Cardiac fibroblast (primary cell): ENCODE measurements at places on chromosomes 2 and 18.
A peak's percentile ranks its signal among the peaks of the same experiment; 100 is the strongest.

GRCh38 chr2:100427627-100428258 is 10.3 kb upstream of the CHST10 start:
- DNase-seq: peak; percentile 55

DNA sequence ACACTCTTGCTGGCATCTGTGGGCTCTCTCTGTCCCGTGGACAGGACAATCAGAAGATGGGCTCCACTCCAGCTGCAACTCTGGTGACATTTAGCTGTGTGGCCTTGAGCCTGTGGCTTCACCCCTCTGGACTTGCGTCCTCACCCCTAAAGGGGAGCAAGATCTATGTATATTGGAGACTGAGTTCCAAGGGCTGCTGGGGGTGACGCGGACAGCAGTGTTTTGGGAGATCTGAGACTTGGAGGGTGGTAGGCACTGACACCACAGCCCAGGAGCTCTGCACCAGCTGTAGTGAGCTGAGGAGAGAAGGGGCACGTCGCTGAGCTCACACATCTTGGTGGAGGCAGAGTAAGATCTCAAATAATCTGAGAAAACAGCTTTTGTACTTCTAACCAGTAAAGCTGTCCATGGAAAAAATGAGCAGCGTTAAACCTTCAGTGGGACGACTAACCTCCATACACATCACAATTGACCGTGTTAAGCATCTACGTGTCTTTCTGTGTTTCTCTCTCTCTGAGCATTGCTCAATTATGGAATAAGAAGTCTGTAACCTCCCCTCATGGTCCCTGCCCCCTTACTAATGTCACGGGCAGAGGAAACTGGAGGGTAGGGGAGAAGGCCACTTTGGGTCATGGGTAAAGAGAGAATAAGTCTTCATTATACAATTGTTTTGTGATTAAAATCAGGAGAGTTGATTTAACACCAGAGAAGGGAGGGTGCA is 85.8 kb downstream of the SH3RF3 start:
- no peak for DNase-seq

GRCh38 chr2:68835621-68836020 is 35.6 kb downstream of the BMP10 start:
- no peak for DNase-seq

DNA sequence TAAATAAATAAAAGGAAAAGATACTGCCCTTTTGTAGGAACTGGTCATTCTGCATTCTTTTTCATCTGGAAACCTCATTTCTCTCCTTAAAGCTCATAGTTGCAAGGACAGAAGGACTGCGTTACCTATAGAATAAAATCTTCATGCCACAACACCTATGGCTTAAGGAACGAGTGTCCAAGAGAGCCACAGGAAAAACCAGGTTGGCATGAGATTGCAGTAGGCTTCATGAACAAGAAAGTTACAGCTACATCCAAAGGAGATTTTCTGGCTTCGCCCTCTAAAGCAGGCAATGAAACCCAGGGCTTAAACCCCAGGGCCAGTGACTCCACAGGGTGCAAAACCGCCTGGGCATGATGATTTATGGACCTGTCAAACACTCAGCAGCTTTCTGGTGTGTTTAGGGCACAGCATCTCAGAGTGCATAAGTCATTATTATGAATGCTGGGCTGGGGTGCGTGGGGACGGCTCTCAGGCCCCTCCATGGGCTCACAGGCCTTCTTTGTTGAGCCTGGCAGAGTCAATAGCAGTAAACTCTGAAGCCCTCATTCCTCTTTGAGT is 30.7 kb upstream of the PIEZO2 start:
- no peak for DNase-seq

GRCh38 chr2:138430181-138430580 is 71.4 kb upstream of the SPOPL start:
- no peak for DNase-seq

- DNase-seq: no peak
Observed at GRCh38 chr2:11500702-11501303, 33.0 kb upstream of the GREB1 start.

DNA sequence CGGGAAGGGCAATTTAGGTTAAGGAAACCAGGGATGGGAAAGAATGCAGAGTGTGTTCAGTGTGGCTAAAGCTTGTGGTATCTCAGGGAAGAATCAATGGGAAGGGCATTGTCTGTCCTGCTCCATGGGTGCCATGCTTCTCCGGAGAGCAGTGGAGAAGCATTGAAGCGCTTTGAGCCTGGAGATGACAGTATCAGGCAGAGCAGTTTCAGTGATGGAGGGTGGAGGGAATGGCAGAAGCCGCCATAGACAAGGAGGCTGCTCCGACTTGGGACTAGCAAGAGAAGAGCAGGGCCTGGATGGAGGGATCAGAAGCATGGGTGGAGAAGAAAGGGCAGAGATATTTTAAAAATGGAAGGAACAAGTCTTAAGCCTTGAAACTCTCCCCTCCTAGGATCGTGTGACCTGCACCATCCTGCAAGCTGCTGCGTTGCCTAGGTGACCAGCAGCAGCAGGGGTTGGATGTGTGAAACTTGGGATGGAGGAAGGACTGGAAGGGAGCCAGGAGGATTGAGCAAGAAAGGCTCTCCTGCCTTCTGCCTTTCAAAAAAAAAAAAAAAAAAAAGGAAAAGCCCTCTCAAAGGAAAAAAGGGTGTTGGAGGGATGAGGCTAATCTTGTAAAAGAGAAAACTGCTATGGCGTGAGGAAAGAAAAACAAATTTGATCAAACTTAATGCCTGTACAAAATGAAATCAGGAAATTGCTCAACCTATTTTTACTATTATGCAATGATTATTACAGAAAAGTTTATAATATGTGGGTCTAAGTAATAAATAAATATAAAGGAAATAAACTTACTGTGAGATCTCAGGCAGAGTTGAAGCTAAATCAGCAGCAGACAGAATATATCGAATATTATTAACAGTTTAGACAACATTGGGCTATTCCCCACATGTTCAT is 493.8 kb upstream of the NRP2 start:
- DNase-seq: peak; percentile 98

- DNase-seq: peak; percentile 64
Observed at GRCh38 chr2:197191177-197191939, 119.2 kb downstream of the ANKRD44 start.

DNA sequence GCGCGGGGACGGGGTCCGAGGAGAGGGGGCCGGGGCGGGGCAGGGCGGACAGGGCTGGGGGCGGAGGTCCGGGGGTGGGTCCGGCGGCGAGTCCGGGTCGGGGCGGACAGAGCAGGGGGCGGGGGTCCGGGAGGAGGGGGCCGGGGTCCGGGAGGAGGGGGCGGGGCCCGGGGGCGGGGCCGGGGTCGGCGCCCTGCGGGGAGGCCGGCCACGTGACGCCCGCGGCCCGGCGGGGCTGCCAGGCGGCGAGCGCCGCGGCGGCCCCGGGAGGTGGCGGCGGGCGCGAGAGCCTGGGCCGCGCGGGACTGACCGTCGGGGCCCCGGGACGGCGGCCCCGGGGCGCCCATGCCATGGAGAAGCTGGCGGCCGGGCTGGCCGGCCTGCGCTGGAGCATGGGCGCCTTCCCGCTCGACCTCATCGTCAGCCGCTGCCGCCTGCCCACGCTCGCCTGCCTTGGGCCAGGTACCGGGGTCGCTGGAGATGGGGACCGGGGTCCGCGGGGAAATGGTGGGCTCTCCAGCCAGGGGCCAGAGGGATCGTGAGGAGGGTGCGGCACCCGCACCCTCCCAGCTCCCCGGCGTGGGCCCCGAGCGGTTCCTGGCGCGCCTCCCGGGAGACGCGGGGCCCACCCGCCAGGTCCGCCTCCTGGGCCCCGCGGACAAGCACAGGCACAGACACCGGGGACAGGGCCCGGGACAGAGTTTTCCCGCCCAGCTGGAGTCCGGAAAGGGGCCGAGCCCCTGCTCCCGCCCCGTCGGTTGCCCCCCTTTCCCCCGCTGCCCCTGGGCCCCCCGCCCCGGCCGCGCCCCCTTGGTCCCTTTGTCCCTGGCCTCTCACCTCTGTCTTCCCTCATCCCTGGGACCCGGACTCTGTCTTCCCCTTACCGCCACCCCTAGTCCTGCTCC is at the start of gene GAREM2:
Gene GAREM2, plus strand, starts transcription at position 218 of the 905 bp plus-strand sequence. Its CDS starts 133 bp downstream, at position 351.
- no peak for DNase-seq

GRCh38 chr2:67018301-67018700 is 378.8 kb upstream of the ETAA1 start:
- no peak for DNase-seq

DNA sequence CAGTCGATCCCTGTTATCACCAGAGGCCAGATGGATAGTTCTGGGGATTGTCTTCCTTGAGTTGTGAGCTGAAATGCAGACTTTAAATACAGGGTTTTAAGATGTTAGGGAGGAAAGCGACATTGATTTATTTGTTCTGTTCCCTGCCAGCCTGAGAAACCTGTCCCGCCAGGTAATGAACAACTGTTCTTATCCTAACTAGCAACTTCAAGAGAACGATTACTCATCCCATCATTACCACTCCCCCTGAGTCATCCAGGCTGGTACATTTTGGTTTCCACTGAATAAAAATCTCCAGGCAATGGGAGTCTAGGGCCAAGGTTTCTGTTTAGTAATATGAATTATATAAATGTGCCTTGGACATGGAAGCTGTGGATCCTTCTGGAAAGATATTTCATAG is 131.2 kb downstream of the LYPD6B start:
- no peak for DNase-seq

GRCh38 chr2:191894681-191895147 is 47.8 kb upstream of the CAVIN2 start:
- DNase-seq: peak; percentile 85

- peak; percentile 11 for DNase-seq
Observed at GRCh38 chr2:216742411-216742810, 47.1 kb upstream of the IGFBP5 start.
